ENCODE measurements at places on chromosomes 5 and 9.
A peak's percentile ranks its signal among the peaks of the same experiment; 100 is the strongest.

DNA sequence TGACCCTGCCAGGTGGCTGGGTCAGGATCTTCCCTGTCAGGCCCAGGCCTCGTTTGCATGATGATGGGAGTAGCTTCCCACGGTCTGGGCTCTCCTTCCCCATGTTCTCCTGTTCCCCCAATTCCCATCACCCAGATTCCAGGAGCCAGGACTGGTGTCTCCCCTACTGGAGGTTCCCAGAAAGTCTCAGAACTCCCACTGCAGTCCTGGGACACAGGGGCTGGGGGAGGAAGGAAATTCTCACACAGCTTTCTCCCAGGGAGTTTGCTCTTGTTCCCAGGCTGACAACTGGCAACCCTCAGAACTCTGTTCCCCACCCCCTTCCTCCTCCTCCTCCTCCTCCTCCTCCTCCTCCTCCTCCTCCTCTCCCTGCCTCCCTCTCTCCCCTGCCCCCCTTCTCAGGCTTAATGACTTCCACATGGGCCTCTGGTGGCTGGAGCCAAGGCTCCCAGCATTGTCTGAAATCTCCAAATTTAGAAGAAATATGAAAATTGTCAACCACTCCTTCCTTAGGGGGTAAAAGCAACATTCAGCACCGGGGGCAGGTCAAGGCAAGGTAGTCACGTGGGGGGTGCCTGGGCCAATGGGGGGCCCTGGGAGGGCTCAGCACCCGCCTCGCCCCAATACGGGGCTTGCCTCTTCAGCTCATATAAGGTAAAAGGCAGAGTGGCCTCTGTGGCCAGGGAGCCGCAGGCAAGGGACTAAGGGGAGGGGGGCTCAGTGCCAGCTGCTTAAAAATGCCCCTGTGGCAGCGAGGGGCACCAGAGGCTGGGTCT, 27.3 kb upstream of the IL17B start:
- no peaks in the 10 kb centered on the region for H3K36me3 ChIP-seq
- H3K4me1 ChIP-seq = no peaks in the 10 kb centered on the region
- DNase-seq = no peak
- H3K27ac ChIP-seq = no peak overlapping the region
- H3K4me3 ChIP-seq = peak overlapping the region; percentile 18

DNA sequence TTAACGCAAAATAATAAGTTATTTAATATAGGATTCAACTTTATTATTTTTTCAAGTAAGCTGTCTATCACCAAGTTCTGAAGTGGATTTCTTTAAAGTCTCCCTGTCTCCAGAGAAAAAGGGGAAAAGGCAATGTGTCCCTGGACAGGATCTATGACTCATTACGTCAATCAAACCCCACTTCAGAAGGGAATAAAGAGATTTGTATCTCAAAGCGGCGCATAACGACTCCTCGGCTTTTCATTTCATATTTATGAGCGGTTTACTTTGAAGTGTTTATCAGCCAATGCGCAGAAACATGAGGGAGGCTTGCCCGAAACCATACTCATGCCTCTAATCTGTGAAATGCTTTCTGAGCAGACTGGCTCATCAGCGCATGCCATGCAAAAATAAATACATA, 938.6 kb upstream of the WWC1 start:
- H3K27me3 ChIP-seq = no peaks in the 10 kb centered on the region
- H3K4me3 ChIP-seq = no peak overlapping the region
- no peaks in the 10 kb centered on the region for H3K4me1 ChIP-seq
- no peak for DNase-seq
- H3K36me3 ChIP-seq = no peaks in the 10 kb centered on the region

DNA sequence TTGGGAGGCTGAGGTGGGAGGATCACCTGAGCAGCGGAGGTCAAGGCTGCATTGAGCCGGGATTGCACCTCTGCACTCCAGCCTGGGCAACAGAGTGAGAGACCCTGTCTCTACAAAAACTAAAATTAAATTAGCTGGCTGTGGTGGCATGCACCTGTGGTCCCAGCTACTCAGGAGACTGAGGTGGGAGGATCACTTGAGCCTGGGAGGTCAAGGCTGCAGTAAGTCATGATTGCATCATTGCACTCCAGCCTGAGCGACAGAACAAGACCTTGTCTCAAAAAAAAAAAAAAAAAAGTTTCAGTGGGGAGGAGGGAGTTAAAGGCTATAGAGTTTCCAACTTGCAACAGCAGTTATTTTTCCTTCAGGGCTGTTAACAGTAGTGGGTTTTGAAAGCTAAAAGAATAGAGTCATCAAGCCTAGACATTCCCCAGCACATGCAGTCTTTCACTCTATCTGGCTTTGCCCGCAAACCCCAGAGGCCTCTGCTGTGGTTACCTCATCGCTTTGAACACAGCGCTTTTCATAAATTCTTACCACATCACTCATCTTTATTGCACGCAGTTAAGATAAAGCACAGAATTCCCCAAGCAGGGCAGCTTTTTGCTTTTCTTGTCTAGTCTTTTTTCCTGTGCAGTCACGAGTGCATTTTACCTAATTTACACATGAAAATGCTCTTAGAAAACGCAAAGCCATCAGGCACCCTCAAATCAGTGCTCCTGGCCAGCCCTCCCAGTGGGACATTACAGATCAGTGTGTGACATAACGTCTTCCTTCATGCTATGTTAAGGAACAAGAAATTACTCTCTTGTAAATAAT, 8.7 kb upstream of the SLC2A8 start:
- no peak overlapping the region for H3K4me3 ChIP-seq
- peaks cover 14% of the 10 kb centered on the region for H3K4me1 ChIP-seq
- no peaks in the 10 kb centered on the region for H3K36me3 ChIP-seq
- H3K27me3 ChIP-seq = peaks cover 96% of the 10 kb centered on the region

- no peaks in the 10 kb centered on the region for H3K27me3 ChIP-seq
- H3K27ac ChIP-seq = no peak overlapping the region
- no peaks in the 10 kb centered on the region for H3K4me1 ChIP-seq
- H3K36me3 ChIP-seq = no peaks in the 10 kb centered on the region
- no peak overlapping the region for H3K4me3 ChIP-seq
Observed at GRCh38 chr9:71754151-71754550, 14.2 kb downstream of the CEMIP2 start.

DNA sequence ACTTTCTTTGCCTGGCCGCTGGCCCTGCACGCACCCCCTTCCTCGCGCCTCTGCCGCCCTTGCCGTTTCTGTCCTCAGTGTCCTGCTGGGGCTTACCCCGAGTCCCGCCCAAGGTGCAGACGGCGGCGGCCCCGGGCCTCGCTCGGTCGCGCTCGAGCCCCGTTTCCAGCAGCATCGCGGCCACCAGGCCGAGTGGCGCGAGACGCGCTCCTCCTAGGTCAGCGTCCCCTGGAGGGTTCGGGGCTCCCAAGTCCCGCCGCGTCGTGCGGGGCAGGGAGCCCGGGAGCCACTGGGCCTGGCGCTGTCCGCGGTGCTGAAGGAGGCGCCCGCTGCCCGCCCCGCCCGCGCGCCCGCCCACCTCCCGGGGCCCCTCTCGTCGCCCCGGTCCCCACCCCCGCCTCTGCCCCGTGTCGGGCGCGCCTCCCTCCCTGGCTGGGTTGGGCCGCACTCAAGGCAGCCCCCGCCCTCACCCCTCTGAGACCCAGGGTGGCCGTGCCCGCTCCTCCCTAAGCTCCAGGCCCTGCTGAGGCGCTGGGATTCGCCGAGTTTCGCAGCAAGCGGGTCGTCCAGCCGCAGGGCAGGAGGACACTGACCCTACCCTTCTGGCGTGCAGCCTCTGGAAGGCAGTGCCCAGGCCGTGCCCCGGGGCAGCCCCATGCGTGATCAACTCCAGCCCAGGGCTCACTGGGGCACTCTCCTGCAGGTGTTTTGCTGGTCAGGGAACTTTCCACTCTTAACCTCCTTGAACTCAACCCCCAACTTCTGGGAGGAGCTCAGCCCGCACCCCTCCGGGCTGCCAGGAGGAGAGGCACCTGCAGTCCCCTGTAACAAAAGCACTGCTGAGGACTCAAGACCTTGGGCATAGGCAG, at the start of gene LHX3:
LHX3 (minus strand) TSS at position 291 of the 869 bp plus-strand sequence; CDS start at position 175, 116 bp downstream.
- H3K27me3 ChIP-seq = peaks cover 57% of the 10 kb centered on the region
- DNase-seq = peak; percentile 15
- no peak within 1 kb of the TSS for H3K4me3 ChIP-seq
- H3K36me3 ChIP-seq = peaks cover 5% of the 10 kb centered on the region

DNA sequence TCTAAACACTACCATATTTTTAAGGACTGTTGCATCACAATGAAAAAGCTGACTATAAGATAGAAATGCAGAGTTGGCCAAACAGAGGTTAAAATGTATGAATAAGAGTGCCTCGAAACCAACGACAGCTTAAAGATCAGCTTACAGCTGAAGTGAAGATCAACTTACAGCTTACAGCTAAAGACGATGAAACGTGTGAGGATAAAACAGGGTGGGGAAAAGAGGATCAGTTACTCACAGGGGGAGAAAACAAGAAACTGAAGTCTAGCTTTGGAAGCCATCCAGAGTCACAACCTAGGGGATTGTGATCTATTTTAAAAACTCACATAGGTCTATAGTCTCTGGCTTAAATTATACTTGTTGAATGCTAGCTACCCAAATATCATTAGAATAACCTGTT, 220.0 kb downstream of the SNCAIP start:
- no peak overlapping the region for H3K4me3 ChIP-seq
- H3K4me1 ChIP-seq = no peaks in the 10 kb centered on the region
- no peaks in the 10 kb centered on the region for H3K27me3 ChIP-seq
- no peak overlapping the region for H3K27ac ChIP-seq

GRCh38 chr5:171644536-171644935, 141.1 kb upstream of the SMIM23 start:
- H3K4me1 ChIP-seq = no peaks in the 10 kb centered on the region
- no peak for DNase-seq
- H3K4me3 ChIP-seq = no peak overlapping the region
- H3K36me3 ChIP-seq = no peaks in the 10 kb centered on the region
- no peaks in the 10 kb centered on the region for H3K27me3 ChIP-seq

DNA sequence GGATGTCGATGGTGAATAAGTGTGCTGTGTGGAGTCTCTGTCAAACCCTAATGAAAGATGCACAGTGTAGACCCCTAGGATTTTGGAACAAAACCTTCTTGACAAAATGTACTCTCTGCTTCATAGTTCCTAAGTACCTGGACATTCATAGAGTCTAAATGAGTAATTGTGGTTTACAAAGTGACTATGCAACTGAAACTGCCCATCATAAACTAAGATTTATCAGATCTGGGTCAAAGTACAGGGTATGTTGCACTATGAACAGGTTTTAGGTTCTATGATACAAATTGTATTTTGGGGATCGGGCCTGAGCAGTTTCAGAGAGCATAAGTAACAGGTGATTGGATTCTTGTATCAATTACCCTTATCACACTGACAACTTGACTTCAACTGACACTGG, 79.4 kb downstream of the LURAP1L start:
- no peaks in the 10 kb centered on the region for H3K4me1 ChIP-seq
- no peak overlapping the region for H3K4me3 ChIP-seq
- DNase-seq = no peak
- no peak overlapping the region for H3K27ac ChIP-seq
- H3K36me3 ChIP-seq = no peaks in the 10 kb centered on the region
- H3K27me3 ChIP-seq = no peaks in the 10 kb centered on the region

DNA sequence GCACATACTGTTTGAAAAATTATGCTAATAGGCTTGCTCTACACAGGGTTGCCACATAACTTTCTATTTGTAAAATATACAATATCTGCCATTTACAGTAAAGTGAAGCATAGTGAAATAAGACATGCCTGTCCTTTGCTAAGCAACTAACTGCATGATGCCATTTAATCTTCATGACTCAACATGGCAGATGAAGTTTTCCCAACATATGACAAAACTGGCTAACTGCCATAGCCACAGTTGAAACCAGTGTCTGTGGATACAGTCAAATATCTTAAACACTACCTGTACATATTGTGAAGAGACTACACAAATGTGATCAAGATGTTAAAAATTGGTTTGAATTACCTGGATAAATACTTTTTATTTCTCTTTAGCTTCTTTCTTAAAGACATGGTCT, 3.1 kb upstream of the DMAC1 start:
- DNase-seq = no peak
- peaks cover 19% of the 10 kb centered on the region for H3K4me1 ChIP-seq
- no peak overlapping the region for H3K27ac ChIP-seq
- H3K36me3 ChIP-seq = no peaks in the 10 kb centered on the region

DNA sequence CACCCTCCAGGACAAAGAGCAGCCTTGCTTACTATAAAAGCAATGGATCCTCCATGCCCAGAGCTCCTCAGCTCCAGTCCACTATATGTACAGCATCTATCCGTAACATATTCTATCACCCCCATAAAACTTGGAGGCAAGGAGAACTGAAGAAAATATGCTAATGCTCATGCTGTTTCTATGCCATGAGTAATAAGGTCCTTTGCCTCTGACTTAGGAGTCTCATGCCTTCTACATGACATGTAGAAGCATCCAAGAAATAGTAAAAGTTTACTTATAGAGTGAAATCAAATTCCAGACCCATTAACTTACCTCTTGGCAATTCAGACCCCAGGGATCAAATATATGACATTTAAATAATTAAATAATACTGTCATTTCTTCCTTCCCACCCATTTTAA, 33.7 kb downstream of the SSBP2 start:
- no peaks in the 10 kb centered on the region for H3K27me3 ChIP-seq
- peaks cover 24% of the 10 kb centered on the region for H3K4me1 ChIP-seq
- H3K36me3 ChIP-seq = no peaks in the 10 kb centered on the region
- H3K4me3 ChIP-seq = no peak overlapping the region
- H3K27ac ChIP-seq = no peak overlapping the region

- no peak overlapping the region for H3K27ac ChIP-seq
- no peaks in the 10 kb centered on the region for H3K36me3 ChIP-seq
- no peaks in the 10 kb centered on the region for H3K27me3 ChIP-seq
- no peak overlapping the region for H3K4me3 ChIP-seq
- DNase-seq = no peak
Observed at GRCh38 chr9:125431741-125432271, 170.2 kb downstream of the GAPVD1 start.

DNA sequence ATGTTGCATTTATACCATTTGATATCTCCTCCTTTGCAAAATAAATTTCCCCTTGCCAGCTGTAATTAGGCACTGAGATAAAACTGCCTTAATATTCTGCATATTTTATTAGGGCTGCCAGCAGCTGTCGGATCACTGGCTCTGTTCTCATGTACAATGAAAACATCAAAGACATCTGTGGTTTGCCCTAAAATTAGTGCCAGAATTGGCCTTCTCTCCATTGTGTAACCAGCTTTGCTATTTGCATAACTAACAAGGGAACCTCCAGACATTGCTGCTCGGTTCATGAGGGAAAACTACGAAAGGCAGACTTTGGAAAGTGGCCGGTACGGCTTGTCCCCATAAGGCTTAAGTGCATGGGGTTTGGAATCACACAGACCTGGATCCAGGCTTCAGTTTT, 45.5 kb upstream of the KIF2A start:
- H3K4me3 ChIP-seq = no peak overlapping the region
- H3K27ac ChIP-seq = no peak overlapping the region
- H3K27me3 ChIP-seq = no peaks in the 10 kb centered on the region

GRCh38 chr9:136050701-136051452, 44.2 kb downstream of the NACC2 start:
- no peaks in the 10 kb centered on the region for H3K4me1 ChIP-seq
- no peak for DNase-seq
- peak overlapping the region; percentile 11 for H3K4me3 ChIP-seq
- no peaks in the 10 kb centered on the region for H3K36me3 ChIP-seq

- DNase-seq = no peak
- H3K27me3 ChIP-seq = no peaks in the 10 kb centered on the region
- H3K27ac ChIP-seq = no peak overlapping the region
- no peak overlapping the region for H3K4me3 ChIP-seq
- H3K36me3 ChIP-seq = no peaks in the 10 kb centered on the region
Observed at GRCh38 chr5:96388176-96388575, 44.9 kb downstream of the PCSK1 start.

- H3K36me3 ChIP-seq = no peaks in the 10 kb centered on the region
- H3K4me1 ChIP-seq = no peaks in the 10 kb centered on the region
Observed at GRCh38 chr5:64207978-64208377, 42.3 kb downstream of the RNF180 start.
